Stomach (tissue), 19 donors: ENCODE measurements at places on chromosomes 12 and 14.

GRCh38 chr14:88256997-88257950, 65.8 kb downstream of the KCNK10 start:
- no peak overlapping the region for H3K27ac ChIP-seq
- no peak for DNase-seq
- no peaks in the 10 kb centered on the region for H3K4me1 ChIP-seq
- H3K36me3 ChIP-seq, result no peaks in the 10 kb centered on the region
- H3K4me3 ChIP-seq, result no peak overlapping the region
- H3K27me3 ChIP-seq, result peaks cover 18% of the 10 kb centered on the region

DNA sequence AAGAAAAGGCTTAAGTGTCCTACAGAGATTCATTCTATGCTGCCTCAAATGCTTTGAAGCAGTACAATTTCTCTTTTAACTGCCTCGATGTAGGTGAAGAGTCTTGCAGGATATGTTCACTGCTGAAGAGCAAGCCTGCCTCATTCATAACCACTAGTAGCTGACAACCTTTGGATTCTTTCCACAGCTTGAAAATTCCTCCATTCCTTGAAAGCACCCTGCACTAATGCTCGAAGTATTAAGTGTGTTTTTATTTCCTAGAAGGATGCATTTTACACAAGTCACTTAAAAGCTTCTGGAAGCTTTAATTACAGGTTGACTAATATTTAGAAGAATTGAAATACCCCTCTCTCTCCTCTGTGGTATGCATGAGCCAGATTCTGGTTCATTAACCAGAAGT, 429.4 kb downstream of the DIO2 start:
- no peaks in the 10 kb centered on the region for H3K27me3 ChIP-seq
- DNase-seq, result no peak
- H3K36me3 ChIP-seq, result no peaks in the 10 kb centered on the region
- H3K4me1 ChIP-seq, result no peaks in the 10 kb centered on the region
- H3K4me3 ChIP-seq, result no peak overlapping the region
- H3K27ac ChIP-seq, result no peak overlapping the region

- no peaks in the 10 kb centered on the region for H3K27me3 ChIP-seq
- no peak overlapping the region for H3K27ac ChIP-seq
- DNase-seq, result no peak
- H3K36me3 ChIP-seq, result no peaks in the 10 kb centered on the region
- H3K4me1 ChIP-seq, result no peaks in the 10 kb centered on the region
These were observed 55.2 kb downstream of the SLC38A4 start for GRCh38 chr12:46770501-46771183.

DNA sequence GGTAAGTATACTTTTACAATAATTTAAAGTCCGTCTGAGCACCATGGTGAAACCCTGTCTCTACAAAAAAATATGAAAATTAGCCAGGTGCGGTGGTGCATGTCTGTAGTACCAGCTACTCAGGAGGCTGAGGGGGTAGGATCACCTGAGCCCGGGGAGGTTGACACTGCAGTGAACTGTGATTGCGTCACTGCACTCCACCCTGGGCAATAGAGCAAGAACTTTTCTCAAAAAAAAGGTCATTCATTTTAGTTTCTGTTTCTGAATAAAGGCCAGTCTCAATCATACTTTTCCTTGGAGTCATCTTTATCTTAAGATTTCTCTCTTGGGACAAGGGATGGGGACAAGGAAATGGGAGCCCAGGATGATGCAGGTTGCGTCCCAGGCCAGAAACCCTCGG, 12.9 kb downstream of the ANKRD13A start:
- no peak overlapping the region for H3K27ac ChIP-seq
- DNase-seq, result no peak
- no peak overlapping the region for H3K4me3 ChIP-seq
- H3K4me1 ChIP-seq, result peaks cover 36% of the 10 kb centered on the region
- H3K36me3 ChIP-seq, result peaks cover 54% of the 10 kb centered on the region
- no peaks in the 10 kb centered on the region for H3K27me3 ChIP-seq

DNA sequence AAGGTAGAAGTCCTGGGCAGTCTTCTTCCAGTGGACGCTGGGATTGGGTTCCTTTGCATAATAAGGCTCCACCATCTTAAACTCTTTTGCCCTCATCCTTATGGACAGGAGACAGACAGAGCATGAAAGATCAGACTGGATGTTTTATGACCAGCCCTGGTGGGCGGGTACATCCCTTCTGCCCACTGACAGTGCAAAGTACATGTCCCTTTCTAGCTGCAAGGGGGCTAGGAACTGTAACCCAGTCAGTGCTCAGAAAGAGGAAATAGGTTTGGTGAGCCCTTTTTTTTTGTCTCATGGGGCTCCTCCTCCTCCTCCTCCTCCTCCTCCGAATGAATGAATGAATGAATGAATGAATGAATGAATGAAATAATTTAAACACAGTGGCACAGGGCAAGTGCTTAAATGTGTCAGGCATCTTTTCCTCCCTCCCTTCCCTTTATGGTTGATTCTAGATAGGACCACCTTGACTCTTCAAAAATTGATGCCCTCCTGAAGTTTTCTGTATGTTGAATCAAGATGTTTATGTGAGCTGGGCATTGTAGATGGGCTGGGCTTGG, 36.4 kb upstream of the HNF1A start:
- DNase-seq, result no peak
- H3K4me1 ChIP-seq, result no peaks in the 10 kb centered on the region
- H3K27ac ChIP-seq, result no peak overlapping the region
- no peak overlapping the region for H3K4me3 ChIP-seq

GRCh38 chr14:23609001-23609400, 27.2 kb upstream of the DHRS2 start:
- peaks cover 43% of the 10 kb centered on the region for H3K4me1 ChIP-seq
- H3K36me3 ChIP-seq, result no peaks in the 10 kb centered on the region
- H3K4me3 ChIP-seq, result no peak overlapping the region
- no peak for DNase-seq
- H3K27ac ChIP-seq, result no peak overlapping the region
- no peaks in the 10 kb centered on the region for H3K27me3 ChIP-seq
